ENCODE measurements at places on chromosomes 4 and X.

DNA sequence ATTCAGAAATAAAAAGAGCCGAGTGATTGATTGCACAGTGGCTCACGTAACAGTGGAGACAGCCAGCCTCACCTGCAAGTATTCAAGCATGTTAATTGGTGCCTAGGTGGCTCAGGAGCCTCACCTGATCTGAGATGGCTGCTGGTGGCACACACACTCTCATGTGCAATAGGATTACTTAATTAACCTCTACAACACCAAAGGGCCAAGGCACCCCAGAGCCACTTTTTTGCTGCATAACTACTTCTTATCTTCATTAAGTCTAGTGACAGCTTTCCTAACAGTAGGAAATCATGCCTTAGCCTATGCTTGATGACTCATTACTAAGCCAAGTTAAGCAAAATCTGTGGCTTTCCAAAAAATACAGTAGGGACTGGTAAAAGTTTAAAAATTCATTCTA lies 117.3 kb upstream of the NOCT start:
- DNase-seq = no peak

DNA sequence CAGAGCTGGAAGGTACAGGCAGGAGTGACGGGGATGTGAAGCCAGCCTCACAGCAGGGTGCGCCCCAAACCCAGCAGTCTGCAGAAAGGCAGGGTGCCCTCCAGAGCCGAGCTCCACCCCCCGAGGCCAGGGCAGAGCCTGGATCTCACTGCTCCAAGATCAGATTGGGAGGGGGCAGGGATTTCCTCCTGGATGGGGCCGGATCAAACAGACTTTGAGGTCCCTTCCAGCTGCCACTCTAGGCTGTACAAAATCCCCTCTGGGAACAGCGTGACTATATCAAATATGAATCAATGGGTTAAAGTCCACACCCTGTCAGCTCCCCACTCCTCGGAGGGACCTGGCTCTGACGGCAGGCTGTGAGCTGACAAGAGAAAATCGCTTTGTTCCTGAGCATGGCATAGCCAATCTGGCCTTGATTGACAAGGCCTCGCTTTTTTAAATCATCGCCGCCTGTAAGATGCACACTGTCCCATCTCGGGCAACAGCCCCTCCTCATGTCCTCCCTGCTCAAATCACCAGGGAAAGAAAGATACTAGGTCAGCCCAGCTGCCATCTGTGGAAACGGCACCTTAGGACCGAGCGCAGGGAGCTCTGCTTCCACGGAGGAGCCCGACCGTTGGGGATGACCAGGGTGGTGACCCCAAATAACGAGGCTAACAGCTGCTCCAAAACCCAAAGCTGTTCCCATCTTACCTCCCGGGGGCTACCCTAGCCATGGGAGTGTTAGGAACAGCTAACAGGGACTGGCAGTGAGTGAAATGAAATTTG lies 39.9 kb downstream of the PSAPL1 start:
- DNase-seq = no peak

- no peak for DNase-seq
Observed at GRCh38 chr4:137278431-137278830, 253.9 kb downstream of the PCDH18 start.

DNA sequence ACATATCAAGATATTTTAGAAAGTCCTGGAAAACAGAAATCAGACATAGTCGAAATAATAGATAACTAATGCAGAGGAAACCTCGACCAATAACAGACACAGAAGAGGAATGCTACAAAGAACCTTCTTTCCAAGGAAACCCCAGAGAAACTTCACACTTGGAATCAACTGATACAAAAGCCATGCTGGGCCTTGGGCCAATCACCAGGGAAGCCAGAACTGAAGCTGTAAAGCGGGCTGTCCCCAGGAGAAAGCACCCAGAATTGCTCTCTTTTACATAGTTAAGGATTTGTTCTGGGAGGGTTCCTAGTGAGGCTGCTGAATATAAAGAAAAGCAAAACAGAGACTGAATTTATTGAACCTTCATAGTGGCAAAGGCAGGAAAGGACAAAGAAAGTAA lies 100.5 kb downstream of the PRDM5 start:
- DNase-seq = no peak

GRCh38 chrX:28472926-28473325 lies 114.3 kb upstream of the IL1RAPL1 start:
- no peak for DNase-seq

GRCh38 chr4:2817701-2818350 lies 24.9 kb downstream of the SH3BP2 start:
- peak; percentile 56 for DNase-seq
